GM12891 (cell line): ENCODE measurements at places on chromosomes 5 and 9.
A peak's percentile ranks its signal among the peaks of the same experiment; 100 is the strongest.

- DNase-seq: no peak
These were observed 144.8 kb downstream of the SH3GL2 start for GRCh38 chr9:17723656-17724055.

- peak; percentile 69 for DNase-seq
These were observed 4.8 kb upstream of the DPM2 start for GRCh38 chr9:127942216-127943010.

GRCh38 chr9:130756455-130757152, 63.0 kb downstream of the EXOSC2 start:
- no peak for DNase-seq

- peak; percentile 41 for DNase-seq
These were observed 102.9 kb downstream of the LIFR start for GRCh38 chr5:38453506-38453905.

DNA sequence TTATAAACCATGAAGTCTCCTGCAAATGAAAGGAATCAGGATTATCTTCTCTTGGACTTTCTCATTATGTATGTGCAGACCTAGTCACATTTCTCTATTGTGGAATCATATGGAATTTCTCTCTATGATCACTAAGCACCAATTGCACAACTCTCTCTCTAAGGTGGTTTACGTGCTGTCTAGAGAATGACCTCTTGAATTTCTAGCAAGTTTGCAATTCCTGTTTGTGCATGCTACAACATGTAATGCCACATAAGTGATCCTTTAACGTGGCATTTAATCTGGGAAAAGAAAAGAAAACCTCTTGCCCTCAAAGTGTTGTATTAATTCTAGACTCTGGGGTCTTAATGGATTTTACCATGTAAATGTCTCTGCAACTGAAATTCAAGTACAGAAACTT, 5.0 kb upstream of the PPP2R2B start:
- no peak for DNase-seq

DNA sequence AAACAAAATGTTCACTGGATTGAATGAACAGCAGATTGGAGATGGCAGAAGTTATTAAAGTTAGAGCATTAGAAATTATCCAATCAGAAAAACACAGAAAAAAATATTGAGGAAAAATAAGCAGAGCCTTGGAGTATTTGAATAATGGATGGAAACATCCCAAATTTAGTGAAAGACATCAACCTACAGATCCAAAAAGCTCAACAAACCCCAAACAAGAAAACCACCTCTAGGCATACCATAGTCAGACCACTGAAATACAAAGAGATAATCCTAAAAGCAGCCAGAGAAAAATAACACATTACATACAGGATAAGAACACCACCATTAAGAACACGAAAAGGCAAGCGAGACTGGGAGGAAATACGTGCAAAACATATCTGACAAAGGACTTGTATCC, 5.2 kb downstream of the INIP start:
- no peak for DNase-seq
